ENCODE measurements at places on chromosomes 3 and 15. TPM values are rescaled to one million over a fixed set of nuclear protein-coding genes. Genes with fewer than 3 reads are reported as not detected.

DNA sequence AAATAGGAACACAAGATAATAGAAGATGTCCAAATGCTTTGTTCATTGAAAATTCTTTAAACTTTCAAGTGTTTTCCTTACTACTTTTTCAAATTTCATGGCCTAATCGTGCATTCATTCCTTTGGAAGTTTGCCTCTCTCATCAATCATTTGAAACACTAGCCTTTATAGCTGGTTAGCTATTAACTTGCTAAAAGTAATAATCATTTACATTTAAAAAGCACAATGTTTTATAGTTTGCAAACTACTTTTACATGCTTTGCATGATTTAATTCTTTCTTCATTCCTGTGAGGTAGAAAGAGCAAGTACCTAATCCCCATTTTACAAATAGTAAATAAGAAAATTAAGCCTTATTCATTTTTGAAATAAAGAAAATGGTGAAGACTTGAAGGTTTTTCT lies 137.4 kb upstream of the SLC7A14 start:
- DNase-seq, result no peak

DNA sequence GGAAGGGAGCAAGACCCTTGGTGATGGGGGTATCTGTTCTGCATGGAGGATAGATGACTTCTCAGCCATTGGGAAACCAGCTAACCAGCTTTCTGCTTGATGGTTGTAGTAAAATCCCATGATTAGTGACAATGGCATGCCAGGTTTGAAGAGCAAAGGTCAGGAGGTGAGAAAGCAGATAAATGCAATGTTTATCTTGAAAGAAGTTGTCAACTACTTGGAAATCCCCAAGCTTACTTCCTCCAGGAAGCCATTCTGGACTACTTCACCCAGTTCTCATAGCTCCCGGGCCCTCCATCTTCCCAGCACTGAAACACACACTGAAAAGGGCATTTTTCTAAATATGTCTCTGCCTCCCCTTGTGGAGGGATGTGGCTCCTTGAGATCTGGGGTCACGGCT lies 51.3 kb downstream of the SMAD3 start:
- DNase-seq, result no peak

- no peak for DNase-seq
Observed at GRCh38 chr15:40685376-40685775, 9.6 kb upstream of the RAD51 start.

- no peak for DNase-seq
Observed at GRCh38 chr3:55708921-55709320, 221.8 kb upstream of the WNT5A start.

Gene SPTSSB
- not detected for total RNA-seq

Gene MYRIP
- 12.1 TPM for total RNA-seq

Gene GPR27
- total RNA-seq, result 5.4 TPM

Measured in right cardiac atrium (tissue), 5 donors.